CD4-positive, alpha-beta T cell treated with Interleukin-2 at 100 ng/mL for 4 hours (primary cell): ENCODE measurements at places on chromosomes 4 and X.

DNA sequence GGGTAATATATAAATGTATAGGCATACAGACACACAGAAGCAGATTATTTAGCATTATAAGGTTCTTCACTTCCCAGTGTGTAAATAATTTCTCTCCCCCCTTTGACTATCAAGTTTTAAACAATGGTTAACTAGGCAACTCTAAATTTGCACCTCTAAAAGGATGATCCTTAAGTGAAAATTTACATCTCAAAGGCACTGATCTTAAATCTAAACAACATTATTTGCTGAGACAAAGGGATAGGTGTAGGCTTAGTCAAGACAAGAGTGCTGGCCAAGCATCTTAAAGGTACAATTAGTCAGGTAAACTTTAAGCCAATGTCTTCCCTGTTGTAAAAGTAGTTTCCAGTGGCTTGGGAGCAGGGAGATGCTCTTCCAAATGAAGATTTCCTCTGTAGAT is 33.0 kb downstream of the NLRP2B start:
- no peak for DNase-seq

- no peak for DNase-seq
Measured at GRCh38 chr4:129335276-129335675, 239.3 kb downstream of the C4orf33 start.

DNA sequence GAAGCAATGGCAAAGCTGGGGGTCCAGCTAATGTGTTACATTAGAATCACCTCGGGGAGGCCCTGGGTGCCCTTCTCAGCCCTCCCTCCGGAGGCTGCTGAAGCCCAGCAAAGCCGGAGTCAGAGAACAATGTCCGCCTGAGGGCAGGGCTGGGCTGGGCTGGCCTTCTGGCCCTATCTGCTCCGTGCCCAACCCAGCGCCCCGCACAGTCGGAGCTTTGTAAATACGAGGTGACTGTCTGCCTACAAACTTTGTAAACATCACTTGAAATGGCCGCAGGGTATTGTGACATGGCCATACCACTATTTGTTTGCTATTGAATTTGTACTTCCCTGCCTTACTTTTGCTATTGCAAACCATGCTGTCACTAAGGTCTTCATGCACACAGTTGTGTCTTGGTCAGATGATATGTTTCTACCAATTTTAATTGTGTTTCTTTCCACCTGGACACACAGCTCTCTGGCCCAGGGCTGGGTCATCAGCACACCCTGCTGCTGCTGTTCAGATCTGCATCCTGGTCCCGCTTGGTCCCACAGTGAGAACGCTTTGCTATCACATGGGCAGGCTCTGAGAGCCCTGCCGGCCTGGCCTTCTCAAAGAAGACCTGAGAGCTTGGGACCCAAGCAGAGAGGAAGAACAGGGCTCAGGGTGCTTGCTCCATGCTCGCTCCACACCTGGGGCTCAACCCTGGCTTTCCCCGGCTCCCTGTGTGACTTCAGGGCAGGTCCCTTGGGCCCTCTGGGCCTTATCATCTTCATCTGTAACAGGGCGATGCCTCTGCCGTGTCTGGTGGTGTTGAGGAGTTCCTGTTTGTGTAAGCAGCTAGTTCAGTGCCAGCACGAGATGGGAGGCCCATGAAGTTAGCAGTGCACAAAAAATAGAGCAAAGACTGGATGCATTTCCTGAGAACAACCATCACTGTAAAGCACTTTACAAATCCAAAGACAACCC is 2.3 kb downstream of the S100P start:
- DNase-seq = peak; percentile 77

- no peak for DNase-seq
Measured at GRCh38 chrX:120556251-120556650, 4.5 kb downstream of the CUL4B start.

DNA sequence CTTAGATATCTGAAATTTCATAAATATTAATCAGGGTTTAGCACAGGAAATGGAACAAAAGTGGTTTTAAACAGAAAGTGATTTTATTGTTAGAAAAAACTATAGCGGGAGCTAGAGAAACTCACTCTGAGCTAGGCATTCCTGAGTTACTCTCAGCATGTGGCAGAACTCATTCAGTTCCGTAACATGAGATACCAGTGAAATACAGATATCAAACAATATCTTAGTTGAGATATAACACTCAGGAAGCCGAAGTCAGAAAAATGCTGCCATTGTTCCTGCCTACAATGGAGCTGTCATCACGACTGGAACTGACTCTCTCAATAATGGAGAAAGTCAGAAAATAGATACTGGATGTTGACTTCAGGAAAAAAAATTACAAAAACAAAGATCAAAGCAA is 1428.7 kb downstream of the PCDH18 start:
- no peak for DNase-seq

DNA sequence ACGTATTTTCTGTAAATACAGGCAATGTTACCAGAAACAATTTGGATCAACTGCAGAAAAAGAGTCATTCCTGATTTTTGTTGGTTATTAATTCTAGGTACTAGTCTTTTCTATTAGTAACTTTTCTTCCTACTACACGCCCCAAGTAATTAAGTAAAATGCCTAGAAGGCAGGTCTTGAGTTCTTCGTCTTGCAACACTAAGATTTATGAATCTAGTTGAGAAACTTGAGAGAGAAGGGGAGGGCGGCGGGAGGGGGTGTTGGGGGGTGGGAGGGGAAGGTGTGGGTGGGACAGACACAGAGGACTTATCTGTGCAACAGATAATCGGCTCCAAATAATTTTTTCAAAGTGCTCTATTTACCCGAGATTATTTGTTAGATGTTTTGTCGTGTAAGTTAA is 3.0 kb downstream of the RAP2C start:
- no peak for DNase-seq

- DNase-seq = no peak
Measured at GRCh38 chrX:19514791-19515614, at the start of gene MAP3K15. MAP3K15 (minus strand) TSS chrX:19515508; CDS start chrX:19515261, 247 bp downstream.

- no peak for DNase-seq
Measured at GRCh38 chrX:70694339-70695122, 214.0 kb downstream of the TEX11 start.

- DNase-seq = no peak
Measured at GRCh38 chr4:15781427-15782095, 3.4 kb downstream of the CD38 start.
